Globus pallidus (tissue), 1 donor: ENCODE measurements at places on chromosomes 7 and 10.

DNA sequence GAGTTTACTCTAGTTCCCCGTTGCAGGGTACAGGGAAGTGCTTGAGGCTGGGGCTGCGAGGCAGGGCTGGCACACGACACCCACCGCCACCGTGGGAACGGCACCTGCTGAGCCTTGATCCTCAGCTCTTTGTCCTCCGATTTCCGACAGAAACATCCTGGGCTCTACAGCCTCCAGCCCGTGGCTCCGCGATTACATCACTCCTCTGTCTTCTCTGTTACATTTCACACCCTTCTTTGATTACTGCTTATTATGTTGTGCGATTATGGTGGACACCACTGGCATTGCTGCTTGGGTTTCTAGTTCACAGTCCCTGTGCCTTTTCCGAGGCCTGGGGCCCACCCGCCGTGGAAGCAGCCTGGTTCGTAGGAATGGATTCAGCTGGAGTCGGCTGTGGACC is 26.9 kb downstream of the FKBP6 start:
- no peak for DNase-seq

- DNase-seq = peak; percentile 40
Observed at GRCh38 chr10:98589007-98589406, 142.3 kb upstream of the HPS1 start.

- no peak for DNase-seq
Observed at GRCh38 chr10:12348294-12348869, 965 bp upstream of the CAMK1D start.

- DNase-seq = no peak
Observed at GRCh38 chr7:17521437-17521836, 223.0 kb downstream of the AHR start.

GRCh38 chr10:122407375-122408125 is 33.0 kb downstream of the PLEKHA1 start:
- no peak for DNase-seq

GRCh38 chr7:1252540-1253090 is 19.9 kb downstream of the UNCX start:
- DNase-seq = no peak

GRCh38 chr10:1291178-1292090 is 235.2 kb downstream of the WDR37 start:
- DNase-seq = no peak

DNA sequence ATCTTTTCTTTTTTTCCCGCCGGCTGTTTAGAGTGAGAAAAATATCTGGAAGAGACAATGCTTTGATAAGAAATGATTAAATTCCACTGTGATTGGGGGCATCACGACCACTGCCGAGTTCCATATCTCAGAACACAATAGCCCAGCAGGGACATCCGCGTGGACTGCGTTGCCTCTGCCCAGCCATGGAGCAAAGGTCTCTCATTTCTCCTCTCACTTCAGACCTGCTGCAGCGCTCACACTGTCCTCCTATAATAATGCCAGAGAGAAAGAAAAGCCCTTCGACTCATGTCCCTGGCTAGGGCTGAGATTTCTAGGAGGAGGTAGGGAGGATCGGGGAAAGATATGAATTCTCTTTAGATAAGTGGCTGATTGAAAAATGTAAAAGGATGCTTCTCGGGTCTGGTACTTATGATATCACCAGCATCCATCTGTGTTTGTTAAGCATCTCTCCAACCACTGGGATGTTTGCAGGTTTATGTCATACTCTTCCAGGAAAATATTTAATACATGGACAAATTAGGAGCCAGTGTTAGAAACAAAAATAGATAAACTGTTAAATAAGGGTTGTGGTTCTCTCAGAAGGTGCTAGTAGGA is 472.9 kb upstream of the AKR1E2 start:
- no peak for DNase-seq

GRCh38 chr10:133393401-133394063 is 425 bp upstream of the MTG1 start:
- no peak for DNase-seq

GRCh38 chr7:70313271-70313670 is 715.0 kb downstream of the AUTS2 start:
- DNase-seq = no peak

- DNase-seq = no peak
Observed at GRCh38 chr10:126685756-126686155, 15.3 kb upstream of the C10orf90 start.

GRCh38 chr7:148931470-148931869 is 47.4 kb upstream of the EZH2 start:
- DNase-seq = no peak

- DNase-seq = no peak
Observed at GRCh38 chr10:10780746-10781145, 236.9 kb upstream of the CELF2 start.

- DNase-seq = no peak
Observed at GRCh38 chr10:13491747-13492360, 37.0 kb downstream of the BEND7 start.
